AG08396 (cell line): ENCODE measurements at places on chromosomes 1 and 21.

- no peak for DNase-seq
Measured at GRCh38 chr1:218473522-218473921, 128.4 kb downstream of the TGFB2 start.

- DNase-seq, result no peak
Measured at GRCh38 chr1:26666855-26667254, 29.0 kb upstream of the ARID1A start.

DNA sequence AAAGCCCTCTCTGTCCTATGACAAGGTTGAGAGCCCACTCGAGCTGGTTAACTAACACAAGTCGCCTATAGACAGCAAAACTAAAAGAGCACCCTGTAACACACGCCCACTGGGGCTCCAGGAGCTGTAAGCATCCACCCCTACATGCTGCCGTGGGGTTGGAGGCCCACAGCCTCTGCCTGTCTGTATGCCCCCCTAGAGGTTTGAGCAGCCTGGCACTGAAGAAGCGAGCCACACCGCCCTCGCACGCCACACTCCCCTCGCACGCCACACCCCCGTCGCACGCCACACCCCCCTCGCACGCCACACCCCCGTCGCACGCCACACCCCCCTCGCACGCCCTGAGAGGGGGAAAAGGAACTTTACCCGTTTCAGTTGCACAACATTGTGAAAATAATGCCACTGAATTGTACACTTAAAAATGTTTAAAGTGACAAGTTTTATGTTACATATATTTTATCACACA lies 13.2 kb upstream of the HMGCL start:
- DNase-seq, result peak; percentile 79

- DNase-seq, result no peak
Measured at GRCh38 chr1:102098536-102098935, 101.8 kb upstream of the OLFM3 start.

DNA sequence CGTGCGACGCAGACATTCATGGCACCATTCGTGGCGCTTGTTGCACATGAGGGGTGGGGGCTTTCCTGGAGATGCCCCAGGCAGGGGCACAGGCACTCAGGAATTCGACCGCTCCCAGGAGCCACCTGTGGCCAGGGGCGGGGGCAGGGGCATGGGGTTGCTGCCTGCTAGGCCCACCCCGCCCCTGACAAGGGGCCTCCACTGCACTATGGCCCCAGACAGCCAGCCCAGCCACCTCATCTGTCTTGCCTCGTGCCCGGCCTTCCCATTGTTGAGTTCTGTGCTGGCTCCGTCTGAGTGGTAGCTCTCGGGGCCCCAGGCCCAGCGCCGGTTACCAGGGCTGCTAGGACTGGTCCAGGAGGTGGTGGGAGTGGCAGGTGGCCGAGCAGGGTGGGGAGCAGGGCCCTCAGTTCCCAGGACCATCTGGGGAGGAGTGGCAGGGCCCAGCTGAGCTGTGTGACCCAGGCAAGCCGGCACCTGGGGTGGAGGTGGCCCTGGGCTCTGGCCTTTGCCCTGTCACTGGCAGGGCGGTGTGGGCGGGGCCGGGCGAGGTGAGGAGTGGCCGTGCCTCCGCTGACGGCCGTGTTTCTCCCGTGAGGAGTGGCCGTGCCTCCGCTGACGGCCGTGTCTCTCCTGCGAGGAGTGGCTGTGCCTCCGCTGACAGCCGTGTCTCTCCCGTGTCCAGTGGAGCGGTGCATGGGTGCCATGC lies 1.9 kb downstream of the PLCH2 start:
- no peak for DNase-seq

GRCh38 chr1:220031287-220031686 lies 15.0 kb downstream of the EPRS1 start:
- no peak for DNase-seq

- no peak for DNase-seq
Measured at GRCh38 chr1:97350662-97351061, 570.2 kb downstream of the DPYD start.

DNA sequence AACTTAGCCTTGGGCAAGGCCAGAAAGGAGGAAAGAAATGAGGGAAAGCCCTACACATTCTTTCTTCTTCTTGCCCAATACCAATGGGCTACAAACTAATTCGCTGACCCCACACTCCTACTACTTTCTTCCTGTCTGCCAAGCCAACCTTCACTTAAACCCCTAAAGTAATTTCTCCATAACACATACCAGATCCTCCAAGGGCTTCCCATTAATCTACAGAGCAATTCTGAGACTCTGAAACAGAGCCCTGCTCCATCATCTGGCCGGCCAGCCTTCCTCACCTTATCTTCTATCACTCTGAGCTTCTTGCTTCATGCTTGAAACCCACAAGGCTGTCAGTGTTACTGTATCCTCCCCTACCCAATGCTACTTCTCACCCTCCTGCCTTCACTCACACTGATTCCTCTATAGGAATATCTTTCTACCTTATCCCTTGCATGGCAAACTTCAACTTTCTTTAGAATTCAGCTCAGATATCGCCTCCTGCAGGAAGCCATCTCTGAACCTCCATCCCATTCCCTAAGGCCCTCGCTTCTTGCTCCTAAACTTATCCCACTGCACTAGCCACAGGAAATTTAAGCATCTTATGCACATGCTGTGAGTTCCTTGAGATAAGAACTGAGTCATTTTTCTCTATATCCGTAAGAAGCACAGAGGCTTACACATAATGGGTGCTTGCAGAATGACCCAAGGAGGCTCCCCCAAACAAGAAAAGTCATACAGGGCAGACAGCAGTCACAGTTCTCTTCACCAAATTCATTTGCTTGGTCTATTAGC lies 81.9 kb downstream of the JAK1 start:
- no peak for DNase-seq

- DNase-seq, result peak; percentile 11
Measured at GRCh38 chr1:228100822-228101613, 2.1 kb downstream of the C1orf35 start.

DNA sequence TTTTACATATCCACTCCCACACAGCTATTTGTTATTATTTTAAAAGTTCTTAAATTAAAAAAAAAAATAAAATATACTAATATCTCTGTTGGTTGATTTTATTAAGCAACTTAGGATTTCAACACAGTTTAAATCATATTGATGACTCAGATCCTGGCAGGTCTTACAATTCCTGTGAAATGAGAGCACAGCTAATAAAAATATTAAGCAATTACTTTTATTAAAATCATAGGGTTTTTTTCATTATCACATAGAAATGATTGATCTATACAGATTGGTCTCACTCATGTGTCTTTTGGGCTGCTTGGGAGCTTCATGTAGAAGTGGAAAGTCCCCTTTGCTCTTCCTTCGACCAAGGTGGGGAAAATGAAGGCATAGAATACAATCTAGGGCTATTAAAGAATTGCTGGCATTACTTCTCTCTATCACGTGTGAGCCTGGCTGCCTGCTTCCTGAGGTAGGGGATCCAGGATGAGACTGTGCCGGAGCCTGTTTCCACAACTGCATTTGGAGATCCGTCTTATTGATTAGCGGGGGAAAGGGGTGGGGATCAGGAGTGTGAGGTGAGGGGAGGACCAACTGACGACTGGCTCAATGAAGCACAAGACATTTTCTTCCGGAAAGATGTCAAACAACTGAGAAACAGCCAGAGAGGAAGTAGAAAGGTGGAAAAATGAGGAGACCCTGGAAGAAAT lies 858.0 kb downstream of the USP25 start:
- no peak for DNase-seq

DNA sequence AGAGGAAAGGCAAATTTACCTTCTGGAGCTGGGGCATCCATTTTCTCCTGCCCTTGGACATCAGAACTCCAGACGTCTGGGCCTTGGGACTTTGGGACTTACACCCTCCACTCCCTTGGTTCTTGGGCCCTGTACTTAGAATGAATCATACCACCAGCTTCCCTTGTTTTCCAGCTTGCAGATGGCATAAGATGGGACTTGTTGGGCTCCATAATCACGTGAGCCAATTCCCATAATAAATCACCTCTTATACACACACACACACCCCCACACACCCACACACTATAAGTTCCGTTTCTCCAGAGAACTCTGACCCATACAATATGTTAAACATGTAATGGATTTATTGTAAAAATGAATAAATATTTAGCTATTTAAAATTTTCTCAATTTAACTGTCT lies 185.7 kb downstream of the GIPC2 start:
- DNase-seq, result no peak

GRCh38 chr1:94723894-94724293 lies 96.3 kb upstream of the SLC44A3 start:
- DNase-seq, result no peak

GRCh38 chr1:171250263-171250662 lies 2.0 kb downstream of the FMO1 start:
- DNase-seq, result no peak

DNA sequence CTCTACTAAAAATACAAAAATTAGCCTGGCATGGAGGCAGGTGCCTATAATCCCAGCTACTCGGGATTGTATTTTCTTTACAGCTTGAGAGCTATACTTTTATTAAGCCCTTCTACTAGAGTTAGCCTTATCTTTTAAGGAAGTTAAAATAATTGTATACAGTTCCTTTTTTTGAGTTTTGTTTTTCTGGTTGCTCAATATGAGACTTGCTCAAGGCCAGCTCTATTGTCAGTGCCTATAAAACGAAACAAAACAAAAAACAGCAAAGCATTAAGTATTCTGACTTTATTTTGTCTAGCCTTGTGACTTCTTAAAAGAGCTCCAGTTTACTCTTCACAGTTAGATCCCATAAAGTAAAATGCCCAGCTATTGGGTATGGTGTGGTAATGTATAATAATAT lies 17.2 kb downstream of the PKN2 start:
- no peak for DNase-seq

GRCh38 chr1:21325231-21325718 lies 35.0 kb upstream of the ECE1 start:
- no peak for DNase-seq

DNA sequence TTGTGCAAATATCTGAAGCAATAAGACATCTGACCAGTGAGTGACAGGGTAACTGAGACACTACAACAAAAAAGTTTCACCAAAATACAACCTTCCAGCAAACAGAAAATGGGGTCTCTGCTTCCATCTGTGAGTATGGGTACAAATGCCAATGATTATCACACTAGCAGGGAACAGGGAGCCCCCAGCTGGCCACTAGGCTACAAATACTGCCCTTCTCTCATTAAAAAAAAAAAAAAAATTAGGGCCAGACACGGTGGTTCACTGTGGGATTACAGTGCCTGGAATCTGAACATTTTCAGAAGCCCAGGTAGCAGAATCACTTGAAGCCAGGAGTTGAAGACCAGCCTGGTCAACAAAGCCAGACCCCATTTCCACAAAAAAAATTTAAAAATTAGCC lies 48.4 kb upstream of the EDARADD start:
- no peak for DNase-seq

DNA sequence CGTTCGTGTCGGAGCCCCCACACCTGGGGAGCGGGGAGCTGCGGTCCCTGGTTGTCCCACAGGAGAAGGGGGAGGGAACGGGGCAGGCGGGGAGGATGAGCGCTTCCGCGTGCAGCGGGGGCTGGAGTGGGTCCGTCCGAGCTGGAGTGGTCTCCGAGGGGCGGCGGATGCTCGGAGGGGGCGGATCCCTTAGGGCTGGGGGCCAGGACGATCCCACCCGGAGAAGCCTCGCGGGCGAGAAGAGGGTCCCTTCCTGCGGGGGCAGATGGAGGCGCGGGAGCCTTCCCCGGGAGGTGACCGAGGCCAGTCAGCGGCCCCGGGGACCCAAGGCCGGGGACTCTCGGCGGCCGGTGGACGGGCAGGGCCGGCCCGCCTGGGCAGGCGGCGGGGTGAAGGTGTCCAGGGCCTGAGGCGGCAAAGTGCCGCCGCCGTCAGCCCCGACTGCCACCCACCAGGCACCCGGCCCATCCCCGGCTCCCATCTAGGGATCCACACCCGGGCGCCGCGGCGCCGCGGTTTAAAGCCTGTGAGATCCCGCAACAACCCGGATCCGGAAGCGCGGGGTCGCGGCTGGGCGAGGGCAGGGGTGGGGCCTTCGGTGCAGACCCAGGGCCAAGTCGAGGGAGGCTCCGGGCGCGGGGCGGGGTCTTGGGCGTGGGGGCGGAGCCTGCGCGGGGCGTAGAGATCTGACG lies 5.3 kb upstream of the CCDC27 start:
- peak; percentile 97 for DNase-seq

DNA sequence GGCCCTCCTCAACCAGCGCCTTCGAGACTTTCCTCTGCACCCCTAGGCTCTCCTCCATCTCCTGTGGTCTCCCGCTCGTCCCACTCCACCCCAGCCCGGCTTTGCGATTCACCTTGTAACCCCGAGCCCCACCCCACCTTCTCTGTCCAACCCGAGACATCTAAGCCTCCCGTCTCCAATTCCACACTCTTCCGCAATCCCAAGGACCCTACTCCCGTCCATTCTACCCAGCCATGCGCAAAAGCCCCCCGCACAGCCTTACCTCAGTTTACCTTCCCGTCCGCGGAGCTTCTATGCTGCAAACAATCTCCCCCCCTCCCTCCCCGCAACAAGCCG lies 174 bp downstream of the SH3BP5L start:
- no peak for DNase-seq

DNA sequence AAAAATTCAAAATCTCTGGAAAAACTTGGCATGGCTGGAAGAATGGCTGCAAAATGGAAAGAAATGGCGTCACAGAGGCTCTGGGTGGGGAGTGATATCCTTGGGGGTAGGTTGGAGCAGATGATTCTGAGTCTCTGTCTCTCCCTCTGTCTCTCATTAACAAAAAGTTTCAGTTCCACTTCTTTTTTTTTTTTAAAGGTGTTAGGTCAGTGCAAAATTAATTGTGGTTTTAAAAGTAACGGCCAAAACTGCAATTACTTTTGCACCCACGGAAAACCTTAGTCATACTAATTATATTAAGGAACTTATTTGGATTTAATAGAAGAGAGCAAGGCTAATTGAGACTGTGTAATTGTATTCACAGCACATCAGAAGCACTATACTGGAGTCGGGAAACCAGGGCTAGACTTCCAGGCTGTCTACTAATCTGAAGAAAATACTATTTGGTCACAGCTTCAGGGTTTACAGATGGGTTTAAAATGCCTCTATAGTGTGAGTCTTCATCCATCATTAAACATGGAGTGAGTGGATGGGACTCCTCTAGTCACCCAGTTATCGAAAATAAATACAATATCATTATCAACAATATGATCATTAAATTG lies 289.1 kb upstream of the PLD5 start:
- no peak for DNase-seq

- no peak for DNase-seq
Measured at GRCh38 chr1:205477759-205478247, 22.0 kb upstream of the BLACAT1 start.

- DNase-seq, result no peak
Measured at GRCh38 chr1:223242971-223243370, 99.9 kb upstream of the TLR5 start.

- no peak for DNase-seq
Measured at GRCh38 chr1:164718821-164719220, 159.8 kb downstream of the PBX1 start.

- no peak for DNase-seq
Measured at GRCh38 chr1:93980320-93981273, 71.4 kb upstream of the GCLM start.

GRCh38 chr1:56837244-56837939 lies 17.2 kb upstream of the C8A start:
- DNase-seq, result no peak

GRCh38 chr1:28965271-28965870 lies 51.0 kb downstream of the EPB41 start:
- DNase-seq, result no peak
